Activated CD4-positive, alpha-beta memory T cell treated with anti-CD3 and anti-CD28 coated beads for 36 hours (primary cell): ENCODE measurements at places on chromosomes 1 and 21. TPM values are rescaled to one million over a fixed set of nuclear protein-coding genes. Genes with fewer than 3 reads are reported as not detected.
A peak's percentile ranks its signal among the peaks of the same experiment; 100 is the strongest.

Gene TMEM52
- 0.33 TPM for total RNA-seq

Gene AQP10
- not detected for total RNA-seq

Gene CACNA1S
- total RNA-seq, result not detected

Gene LIPI
- not detected for total RNA-seq

- DNase-seq, result no peak
Measured at GRCh38 chr1:242205622-242206489, 207.0 kb upstream of the MAP1LC3C start.

DNA sequence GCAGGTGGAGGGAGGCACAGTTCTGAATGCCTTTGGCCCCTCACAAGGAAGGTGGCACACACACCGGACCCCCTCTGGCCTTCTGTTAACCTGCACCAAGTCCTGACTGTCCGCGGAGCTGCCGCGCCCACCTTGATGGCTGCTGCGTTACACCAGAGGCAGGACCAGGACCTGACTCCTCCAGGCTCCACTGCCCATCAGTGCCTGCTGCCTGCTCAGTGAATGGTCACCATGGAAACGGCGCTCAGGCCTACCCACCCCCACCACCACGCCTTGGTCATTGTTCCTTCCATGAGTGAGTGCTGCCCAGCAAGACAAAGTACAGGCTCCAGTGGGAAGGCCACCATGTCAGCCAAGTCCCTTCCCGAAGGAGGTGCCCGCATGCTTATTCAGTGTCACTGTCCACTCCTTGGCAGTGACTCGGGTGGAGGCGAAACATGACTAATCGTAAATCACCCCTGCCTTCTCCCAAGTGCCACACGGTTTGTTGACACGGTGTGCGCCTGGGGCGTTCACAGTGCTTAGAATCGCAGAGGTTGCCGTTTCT is 57.3 kb downstream of the SLC37A1 start:
- DNase-seq, result peak; percentile 4

GRCh38 chr1:36918604-36919003 is 115.7 kb downstream of the GRIK3 start:
- DNase-seq, result no peak

GRCh38 chr1:187680823-187681222 is 852.1 kb downstream of the PLA2G4A start:
- DNase-seq, result no peak

DNA sequence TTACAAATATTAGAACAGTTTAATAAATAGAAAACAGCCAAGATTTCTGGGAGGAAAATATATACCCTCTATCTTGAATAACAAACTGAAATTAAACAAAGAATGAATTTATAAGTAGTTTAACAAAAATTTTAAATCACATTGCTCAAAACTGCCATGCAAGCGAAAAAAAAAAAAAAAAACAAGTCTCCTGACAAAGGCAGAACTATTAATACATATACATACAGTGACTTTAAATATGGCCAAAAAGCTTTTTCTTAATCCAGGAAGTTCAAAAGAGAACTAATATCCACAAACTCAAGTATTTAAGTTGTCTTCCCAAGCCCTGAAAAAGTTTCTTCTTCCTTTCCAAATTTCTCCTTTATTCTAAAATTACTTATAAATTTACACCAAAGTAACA is 63.5 kb upstream of the MUTYH start:
- no peak for DNase-seq

DNA sequence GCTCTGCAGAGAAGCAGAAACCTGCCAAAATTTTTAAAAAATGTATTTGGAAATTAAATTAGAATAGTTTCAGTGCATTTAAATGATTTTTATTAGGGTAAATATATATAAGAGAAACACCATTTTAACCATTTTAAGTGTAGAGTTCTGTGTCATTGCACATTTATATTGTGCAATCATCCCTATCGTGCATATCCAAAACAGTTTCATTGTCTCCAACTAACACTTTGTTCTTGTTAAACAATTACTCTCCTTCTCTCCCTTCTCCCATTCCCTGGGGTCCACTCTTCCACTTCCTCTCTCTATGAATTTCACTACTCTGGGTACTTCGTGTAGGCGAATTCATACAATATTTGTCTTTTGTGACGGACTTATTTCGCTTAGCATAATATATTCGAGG is 6.0 kb upstream of the OR2L8 start:
- DNase-seq, result no peak

DNA sequence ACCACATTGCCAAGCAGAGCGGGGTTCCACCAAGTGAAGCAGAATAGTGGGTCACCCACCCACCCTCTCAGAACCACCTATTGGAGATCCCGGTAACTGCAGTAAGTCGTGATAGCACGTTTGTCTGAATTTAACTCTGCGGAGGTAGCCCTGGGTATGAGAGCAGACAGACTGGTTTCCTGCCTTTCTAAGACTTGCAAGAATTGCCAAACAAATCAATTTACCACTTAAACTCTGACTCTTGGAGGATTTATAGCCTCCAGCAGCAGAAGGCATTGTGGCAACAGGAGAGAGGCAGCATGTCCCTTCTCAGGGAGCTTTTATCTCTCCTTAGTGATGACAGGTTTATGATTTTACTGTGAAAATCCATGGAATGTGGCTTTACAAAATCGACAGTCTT is 287.9 kb upstream of the FMN2 start:
- no peak for DNase-seq

GRCh38 chr1:229895605-229896004 is 171.4 kb upstream of the GALNT2 start:
- DNase-seq, result no peak

GRCh38 chr1:186915555-186915954 is 86.8 kb downstream of the PLA2G4A start:
- no peak for DNase-seq

- DNase-seq, result no peak
Measured at GRCh38 chr21:34261841-34262468, 101.9 kb upstream of the KCNE2 start.
